Forelimb muscle (tissue), 1 donor: ENCODE measurements at places on chromosomes 1 and 21. TPM values are rescaled to one million over a fixed set of nuclear protein-coding genes. Genes with fewer than 3 reads are reported as not detected.

DNA sequence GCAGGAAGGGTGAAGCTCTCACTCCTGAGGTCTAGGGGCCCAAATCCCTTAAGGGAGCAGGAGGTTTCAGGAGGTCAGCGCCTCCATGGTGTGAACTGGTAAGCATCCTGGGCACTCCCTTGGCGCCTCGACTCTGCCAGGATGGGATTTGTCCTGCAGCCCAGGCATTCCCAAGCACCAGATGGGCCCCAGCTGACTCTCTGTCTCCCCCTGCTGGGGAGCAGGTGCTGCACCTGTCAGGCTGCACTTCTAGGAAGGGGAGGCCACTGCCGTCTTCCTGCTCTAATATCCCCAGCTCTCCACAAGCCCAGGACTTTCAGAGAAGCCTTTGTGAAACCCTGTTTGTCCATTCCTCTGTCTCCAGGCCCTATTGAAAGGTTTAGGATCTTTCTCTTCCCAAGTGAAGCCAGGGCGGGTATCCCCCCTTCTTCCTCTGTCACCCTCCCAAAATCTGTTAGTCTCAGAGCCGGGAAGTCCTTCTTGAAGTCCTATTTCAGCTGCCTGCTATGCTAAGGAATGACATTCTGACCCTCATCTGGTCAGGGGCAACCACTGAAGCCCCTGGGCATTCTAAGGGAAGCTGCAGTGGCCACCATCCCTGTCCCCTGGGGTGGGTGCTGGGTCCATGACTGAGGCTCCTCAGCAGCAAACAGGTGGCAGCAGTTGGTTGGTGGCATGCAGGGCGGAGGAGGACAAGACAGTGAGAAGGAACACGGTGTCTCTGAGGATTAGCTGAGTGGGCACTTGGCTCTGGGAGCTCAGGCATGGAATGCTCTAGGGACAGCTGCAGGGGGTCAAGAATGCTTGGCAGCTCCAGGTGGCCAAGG is 3.2 kb downstream of the MYBPH start:
- no peak for DNase-seq

- DNase-seq = no peak
Measured at GRCh38 chr1:53255031-53255430, 16.7 kb upstream of the MAGOH start.

DNA sequence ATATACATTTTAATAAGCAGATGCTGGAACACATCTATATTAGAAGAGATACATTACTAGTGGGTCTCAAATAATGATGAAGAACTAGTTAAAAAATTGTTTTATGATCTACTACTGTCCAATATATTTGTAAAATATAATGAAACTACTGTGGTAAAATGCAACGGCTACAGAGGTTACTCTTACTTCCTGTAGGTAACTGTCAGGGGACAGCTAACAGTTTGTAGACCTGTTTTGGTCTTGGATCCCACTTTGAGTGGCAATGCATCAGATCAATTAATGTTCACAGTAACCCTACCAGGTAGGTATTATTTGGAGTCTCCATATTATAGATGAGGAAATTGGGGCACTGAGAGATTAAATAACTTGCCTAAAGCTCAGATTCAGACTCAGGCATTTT is 26.7 kb upstream of the MYSM1 start:
- no peak for DNase-seq

DNA sequence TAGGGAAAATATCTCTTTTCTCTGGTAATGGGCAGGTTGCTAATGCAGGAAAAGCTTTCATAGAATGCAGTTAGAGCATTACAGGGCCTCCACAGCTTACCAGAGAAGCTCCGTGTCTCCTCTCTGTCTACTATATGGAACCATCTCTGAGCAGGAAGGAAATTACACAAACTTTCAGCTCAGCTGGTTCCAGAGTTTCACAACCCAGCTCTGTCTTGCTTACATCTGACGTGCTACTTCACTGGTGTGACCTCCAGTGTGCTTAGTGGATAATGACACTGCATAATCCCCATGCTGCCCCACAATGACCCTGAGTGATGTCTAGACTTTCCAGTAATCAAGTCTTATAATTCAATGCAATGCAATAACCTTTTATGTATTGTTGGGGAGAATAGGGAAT is 4.3 kb upstream of the FGGY start:
- peak; percentile 36 for DNase-seq

DNA sequence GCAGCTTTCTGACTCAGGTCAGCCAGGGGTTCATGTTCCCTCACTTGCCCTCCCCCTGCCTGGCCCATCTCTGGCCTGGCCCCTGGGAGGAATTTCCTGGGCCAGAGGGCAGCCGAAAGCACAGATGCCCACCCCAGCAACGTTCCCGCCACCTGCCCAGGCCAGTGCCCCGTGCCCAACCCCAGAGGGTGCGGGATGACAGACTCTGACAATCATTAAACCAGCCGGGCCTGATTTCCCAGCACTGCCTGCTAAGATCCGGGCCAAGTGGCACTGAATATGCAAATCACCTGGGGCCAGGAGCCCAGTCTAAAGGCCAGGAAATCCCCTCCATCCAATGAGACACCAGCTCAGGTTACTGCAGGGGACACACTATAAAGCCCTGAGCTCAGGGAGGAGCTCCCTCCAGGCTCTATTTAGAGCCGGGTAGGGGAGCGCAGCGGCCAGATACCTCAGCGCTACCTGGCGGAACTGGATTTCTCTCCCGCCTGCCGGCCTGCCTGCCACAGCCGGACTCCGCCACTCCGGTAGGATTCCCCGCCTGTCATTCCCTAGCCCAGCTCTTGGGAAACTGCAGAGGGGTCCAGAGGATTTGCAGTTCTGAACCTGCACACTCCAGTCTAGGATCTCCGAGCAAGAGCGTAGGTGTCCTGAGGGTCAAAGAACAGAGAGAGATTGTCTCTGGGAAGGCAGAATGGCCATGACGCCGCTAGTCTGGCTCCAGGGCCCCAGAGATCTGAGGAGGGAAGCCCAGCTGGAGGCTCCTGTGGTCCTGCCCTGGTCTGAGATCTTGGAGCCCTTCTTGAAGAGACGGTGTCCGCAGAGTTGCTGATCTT is at the start of gene ELF3:
ELF3 (plus strand) TSS at position 408 of the 836 bp plus-strand sequence. CDS start 550 bp downstream, outside the sequence.
- no peak for DNase-seq

DNA sequence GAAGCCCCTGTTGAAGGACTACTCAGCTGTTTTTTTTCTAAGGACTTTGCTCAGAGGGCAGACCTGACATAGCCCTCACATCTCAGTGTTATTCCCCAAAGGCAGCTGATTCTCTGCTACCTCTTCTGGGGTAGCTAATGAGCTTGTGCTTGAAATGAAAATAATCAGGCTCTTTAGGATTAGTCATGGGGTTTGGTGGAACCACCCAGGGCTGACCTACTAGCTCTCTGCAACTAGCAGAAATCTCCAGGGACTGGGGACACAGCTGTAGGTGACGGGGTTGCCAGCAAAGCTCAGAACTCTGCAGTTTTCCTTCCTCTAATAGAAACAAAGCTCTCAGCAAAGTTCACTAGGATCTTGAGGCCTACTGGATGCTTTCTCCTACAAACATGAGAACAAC is 106.4 kb upstream of the BCL9 start:
- DNase-seq = no peak

GRCh38 chr1:198778049-198778448 is 139.2 kb downstream of the PTPRC start:
- no peak for DNase-seq

DNA sequence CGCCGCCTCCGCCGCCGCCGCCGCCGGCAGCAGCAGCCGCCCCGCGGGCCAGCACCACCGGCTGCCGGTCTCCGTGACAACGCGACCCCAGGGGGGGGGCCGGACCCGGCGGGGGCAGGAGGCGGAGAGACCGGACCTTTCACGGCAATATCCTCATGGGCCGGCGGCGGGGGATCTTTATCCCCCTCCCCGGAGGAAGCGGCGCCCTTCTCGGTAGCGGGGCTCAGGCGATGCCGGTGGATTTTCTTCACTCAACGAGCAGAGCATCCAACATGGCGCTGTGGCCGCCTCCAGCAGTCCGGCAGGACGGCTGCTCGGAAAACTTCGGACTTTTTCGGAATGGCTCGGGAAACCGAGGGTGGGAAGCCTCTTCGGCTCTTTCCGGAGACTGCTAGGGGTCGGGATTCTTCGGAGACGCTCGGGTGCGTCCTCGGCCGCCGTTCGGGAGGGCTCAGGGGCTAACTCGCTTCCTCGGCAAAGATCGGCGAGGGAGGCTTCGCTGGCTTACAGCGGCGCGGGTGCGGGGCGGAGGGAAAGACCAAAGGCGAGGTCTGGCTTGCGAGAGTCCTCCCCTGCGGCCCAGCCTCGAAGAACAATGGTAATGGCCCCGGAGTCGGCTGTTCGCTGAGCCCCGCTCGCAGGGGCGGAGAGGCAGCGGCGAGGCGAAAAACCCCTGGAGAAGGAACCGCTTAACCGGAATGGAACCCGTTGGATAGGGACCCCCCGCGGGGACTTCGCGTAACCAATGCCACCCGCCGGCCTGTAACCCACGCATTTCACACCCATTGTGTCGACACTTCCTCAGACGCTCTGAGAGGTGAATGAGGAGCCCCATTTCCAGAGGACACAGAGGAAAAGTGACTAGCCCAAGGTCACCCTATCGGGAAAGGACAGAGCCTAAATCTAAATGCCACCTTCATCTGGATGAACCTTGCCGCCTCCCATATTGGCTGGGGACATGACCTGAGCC is at the start of gene EIF4G3:
EIF4G3 (minus strand) TSS at position 312 of the 970 bp plus-strand sequence. CDS start 174,155 bp downstream, outside the sequence.
- DNase-seq = peak; percentile 97

- DNase-seq = no peak
Measured at GRCh38 chr1:94049791-94050190, 71.2 kb downstream of the ABCA4 start.

GRCh38 chr1:7420470-7421100 is 350.5 kb upstream of the VAMP3 start:
- DNase-seq = no peak

DNA sequence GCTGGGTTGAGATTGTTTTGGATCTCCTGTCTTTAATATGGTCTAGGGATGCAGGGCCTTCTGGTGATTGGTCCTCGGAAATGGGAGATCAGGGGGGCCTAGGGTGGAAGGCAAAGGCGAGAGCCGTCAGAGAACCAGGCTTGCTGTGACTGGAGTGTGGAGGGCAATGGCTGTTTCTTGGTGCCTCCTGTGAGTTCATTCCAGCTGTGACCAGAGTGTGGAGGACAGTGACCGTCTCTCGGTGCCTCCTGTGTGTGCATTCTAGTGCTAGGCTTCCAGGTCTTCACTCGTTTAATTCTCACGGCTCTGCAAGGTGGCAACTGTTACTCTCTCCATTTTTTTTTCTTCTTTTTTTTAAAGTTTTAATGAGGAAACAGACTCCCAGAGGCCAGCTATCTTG is 14.1 kb downstream of the LDLRAP1 start:
- no peak for DNase-seq

DNA sequence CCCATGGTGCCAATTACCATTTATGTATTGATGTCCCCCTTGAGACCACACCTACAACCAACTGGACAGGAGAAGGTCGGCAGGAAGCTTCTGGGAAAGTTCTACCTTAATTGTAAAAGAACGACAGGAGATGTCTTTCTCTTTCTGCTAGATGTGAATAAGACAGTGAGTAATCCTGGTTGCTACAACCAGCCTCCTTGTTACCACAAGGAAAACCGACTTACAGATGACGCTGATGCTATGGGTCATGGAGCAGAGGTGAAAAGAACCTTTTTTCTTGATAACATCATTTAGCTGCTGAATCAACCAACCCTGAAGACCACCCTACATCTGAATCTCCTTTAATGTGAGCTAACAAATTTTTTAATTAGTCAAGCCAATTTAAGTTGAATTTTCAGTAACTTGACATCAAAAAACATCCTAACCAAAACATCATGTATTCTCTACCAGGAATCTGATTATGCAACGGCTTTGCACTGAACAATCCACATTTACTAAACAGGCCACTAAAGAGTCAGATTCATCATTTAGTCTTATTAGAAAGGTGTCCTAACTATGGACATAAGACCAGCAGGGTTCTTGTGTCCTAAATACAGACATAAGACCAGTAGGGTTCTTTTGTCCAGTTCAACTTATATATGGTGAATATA is 23.0 kb downstream of the RGS2 start:
- DNase-seq = no peak

GRCh38 chr1:9239622-9240401 is 5.2 kb downstream of the H6PD start:
- no peak for DNase-seq

GRCh38 chr1:213683529-213683928 is 304.2 kb upstream of the PROX1 start:
- no peak for DNase-seq

- no peak for DNase-seq
Measured at GRCh38 chr1:223338811-223339746, 24.9 kb downstream of the SUSD4 start.

DNA sequence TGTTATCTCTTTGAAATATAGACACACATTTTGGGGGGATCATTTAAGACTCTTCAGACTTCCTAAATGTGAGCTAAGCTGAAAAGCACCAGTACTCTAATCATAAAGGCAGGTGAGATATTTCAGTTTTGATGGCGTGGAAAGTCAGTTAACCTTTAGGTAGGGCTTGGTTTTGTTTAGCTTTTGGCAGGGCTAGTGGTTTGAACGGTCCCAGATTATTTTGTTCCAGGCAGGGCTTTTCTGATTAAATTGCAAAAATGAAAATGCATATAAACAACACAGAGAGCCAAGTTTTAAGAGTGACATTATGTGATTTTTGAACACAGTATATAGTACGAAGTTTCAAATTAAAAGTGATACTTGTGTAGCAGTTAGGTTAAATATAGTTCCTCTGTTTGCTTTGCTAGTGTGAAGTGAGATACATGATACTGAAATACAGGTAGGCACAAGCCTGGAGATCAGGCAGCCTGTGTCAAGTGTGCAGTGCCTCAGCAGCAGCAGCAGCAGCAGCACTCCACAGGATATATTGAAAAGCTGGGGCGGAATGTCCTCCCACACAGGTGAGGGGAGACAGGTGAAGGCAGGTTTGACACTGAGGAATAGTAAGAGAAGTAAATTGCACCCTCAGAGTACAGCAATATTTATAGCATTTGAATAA is 47.4 kb downstream of the CAMTA1 start:
- no peak for DNase-seq

- no peak for DNase-seq
Measured at GRCh38 chr1:74571493-74571800, 59.0 kb upstream of the LRRC53 start.

GRCh38 chr1:114208714-114209113 is 55.0 kb upstream of the SYT6 start:
- DNase-seq = no peak

- DNase-seq = no peak
Measured at GRCh38 chr1:32023351-32023750, 9.7 kb downstream of the KHDRBS1 start.

GRCh38 chr1:39524171-39524570 is 32.7 kb downstream of the BMP8A start:
- no peak for DNase-seq

HES4 gene
- 19.9 TPM for polyA plus RNA-seq

NUAK2 gene
- polyA plus RNA-seq = 0.49 TPM

PGLYRP4 gene
- polyA plus RNA-seq = not detected

SMIM1 gene
- 3.1 TPM for polyA plus RNA-seq

C1orf105 gene
- polyA plus RNA-seq = 142 TPM

CLEC20A gene
- polyA plus RNA-seq = not detected

NKAIN1 gene
- polyA plus RNA-seq = 1.3 TPM

VSIG8 gene
- not detected for polyA plus RNA-seq

CXADR gene
- 0.51 TPM for polyA plus RNA-seq

PLPPR4 gene
- 6.9 TPM for polyA plus RNA-seq

RNU1-4 gene
- not detected for polyA plus RNA-seq

TTC22 gene
- polyA plus RNA-seq = 0.05 TPM

XCL2 gene
- polyA plus RNA-seq = 0.27 TPM
